Activated T-helper 1 cell treated with Interleukin-2 at 50 U/mL for 16 hours (primary cell): ENCODE measurements at places on chromosomes 1 and 21.

GRCh38 chr1:156664767-156665411 is 12.3 kb downstream of the NES start:
- no peak for DNase-seq

DNA sequence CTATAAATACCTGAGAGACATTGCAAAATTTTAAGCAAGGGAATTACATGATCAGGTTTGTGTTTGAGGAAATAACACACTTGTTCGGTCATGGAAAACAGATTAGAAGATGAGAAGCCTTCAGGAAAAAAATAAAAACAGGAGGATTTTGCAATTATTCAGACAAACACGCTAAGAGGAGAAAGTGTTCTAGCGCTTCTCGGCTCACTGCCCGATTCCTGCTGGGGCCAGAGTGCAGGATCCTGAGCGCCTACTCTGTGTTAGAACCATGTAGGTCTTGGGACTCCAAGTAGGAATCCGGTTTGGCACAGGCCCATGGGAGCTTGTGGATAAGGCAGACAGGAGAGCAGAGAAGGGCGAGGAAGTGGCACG is 8.1 kb upstream of the PRELP start:
- no peak for DNase-seq

DNA sequence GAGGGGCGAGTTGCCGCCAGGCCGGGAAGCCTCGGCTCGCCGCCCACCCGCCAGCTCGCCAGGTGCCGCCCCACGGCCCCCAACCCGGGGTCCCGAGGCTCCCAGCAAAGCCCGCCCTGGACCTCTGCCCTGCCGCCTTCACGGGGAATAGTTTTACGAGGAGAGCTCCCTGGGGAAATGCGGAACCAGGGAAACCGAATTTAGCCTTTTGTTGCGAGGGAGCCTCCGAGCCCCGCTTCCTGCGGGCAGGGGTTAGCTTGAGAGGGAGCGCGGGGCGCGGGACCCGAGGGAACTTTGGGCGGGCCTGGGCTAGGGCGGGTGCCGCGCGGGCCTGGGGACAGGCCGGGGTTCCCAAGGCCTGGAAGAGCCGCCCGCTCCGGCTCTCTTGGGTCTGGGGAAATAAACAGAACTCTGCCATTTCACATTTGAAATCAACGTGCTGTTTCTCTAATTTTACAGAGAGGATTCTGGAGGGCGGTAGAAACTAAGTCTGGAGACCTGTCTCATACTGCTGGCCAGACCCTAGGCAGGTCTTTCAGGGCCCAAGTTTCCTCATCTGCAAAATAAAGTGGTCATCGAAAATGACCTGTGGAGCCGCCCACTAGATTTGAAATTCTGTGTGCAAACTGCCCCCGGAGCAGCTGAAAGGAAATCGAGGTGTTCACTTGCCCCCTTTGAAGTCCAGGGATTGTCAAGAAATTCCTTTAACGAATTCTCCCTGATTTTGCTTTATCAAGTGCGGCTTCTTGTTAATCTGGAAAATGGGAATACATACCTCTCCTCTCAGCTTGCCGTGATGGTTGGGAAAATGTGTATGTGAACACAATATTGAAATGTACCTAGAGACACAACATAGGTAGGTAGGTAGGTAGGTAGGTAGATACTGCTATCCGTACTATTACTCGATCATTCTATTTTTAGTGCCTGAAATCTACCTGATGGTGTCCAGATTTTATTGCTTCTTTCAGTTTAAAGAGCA is 749 bp upstream of the GLUL start:
- DNase-seq: no peak

DNA sequence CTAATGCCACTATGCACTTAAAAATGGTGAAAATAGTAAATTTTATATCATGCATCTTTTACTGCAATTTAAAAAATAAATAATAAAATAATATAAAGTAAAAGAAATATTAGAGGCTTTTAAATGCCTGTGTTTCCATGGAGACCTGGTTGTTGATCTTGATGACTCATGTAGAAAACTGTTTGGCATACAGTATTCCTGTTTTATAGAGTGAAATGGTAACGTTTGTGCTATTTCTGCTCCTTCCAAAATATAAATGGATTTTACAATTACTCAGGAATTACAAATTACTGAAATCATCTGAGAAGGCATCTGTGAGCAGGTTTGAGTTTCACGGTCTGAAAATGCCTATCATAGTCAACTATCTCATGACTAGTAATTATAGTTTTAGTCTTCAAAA is 98.4 kb upstream of the USP25 start:
- no peak for DNase-seq

DNA sequence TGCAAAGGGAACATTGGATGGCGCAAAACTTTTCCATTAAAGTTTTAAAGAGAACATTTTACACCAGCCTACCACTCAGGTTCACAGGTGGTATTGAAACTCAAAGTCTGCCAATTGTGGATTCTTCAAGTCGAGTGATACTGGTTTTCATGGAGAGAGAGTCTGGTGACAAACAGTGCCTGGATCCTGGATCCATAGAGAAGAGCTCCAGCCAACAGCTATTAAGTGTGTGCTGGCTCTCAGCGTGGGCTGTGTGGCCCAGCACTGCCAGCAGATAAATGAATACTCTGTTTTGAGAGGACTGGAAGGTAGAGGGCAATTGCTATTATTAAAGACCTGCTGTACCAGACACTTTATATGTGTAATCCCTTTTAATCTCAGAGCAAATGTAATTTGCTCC is 118.9 kb upstream of the SYT6 start:
- DNase-seq: no peak

DNA sequence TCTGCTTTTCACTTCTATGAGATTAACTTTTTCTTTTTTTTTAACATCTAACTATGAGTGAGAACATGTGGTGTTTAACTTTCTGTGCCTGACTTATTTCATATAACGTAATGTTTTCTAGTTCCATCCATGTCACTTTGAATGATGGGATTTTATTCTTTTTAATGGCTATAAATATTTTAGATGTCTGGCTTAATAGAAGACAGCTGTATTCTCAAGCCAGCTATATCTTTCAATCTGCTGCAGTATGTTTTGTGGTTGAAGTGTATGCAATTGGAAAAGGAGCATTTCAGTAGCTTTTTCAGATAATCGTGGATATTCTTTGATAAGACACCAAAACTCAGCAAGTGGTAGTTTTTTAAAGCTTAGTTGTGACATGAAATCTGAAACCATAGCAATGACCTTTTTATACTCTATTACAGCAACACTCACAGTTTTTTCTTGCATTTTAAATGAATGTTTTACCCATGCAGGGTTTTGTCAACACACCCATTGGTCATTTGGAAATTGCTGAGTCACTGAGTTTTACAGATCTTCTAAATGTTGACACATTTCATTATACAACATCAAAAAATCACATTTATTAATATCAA is 5.7 kb upstream of the SVBP start:
- no peak for DNase-seq

- no peak for DNase-seq
Measured at GRCh38 chr1:53642215-53642555, 96.8 kb downstream of the GLIS1 start.

DNA sequence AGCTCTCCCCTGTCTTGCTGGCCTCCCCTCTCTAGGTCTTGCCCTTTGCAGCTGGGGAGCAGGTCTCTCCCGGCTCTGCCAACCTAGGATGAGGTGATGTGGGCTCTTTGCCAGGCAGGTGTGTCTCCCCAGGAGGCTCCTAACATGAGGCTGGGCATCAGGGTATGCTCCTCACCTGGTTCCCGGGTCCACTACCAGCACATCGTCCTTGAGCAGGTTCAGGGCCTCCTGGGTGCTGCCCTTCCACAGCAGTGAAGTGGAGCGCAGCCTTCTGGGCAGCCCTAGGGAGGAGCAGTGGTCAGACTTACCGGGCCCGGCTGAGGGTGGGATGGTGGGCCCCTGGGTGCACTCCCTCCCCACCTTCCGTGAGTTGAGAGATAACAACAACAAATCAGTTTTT is 17.5 kb downstream of the LACTBL1 start:
- DNase-seq: no peak

GRCh38 chr1:15064217-15064929 is 89.2 kb upstream of the TMEM51 start:
- no peak for DNase-seq

GRCh38 chr1:110176299-110176956 is 26.1 kb downstream of the SLC6A17 start:
- DNase-seq: no peak

GRCh38 chr1:56056438-56057287 is 522.7 kb downstream of the PLPP3 start:
- DNase-seq: no peak

DNA sequence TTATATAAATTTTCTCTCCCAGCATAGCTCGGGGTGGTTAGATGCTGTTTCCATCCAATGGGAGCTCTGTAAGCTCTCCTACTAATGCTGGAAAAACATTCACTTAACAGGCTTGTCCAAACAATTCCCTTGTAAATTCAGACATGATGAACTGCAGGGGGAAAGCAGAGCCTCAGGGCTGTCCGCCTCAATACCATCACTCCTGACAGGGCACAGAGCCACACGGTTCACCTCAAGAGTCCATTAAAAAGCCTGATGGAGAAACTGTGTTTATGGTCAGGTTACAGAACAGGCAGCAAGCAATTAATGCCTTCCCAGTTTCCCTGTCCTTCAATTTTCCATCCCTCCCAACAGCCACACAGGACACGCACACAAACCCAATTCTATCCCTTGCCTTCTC is 171.0 kb downstream of the BRINP2 start:
- no peak for DNase-seq

DNA sequence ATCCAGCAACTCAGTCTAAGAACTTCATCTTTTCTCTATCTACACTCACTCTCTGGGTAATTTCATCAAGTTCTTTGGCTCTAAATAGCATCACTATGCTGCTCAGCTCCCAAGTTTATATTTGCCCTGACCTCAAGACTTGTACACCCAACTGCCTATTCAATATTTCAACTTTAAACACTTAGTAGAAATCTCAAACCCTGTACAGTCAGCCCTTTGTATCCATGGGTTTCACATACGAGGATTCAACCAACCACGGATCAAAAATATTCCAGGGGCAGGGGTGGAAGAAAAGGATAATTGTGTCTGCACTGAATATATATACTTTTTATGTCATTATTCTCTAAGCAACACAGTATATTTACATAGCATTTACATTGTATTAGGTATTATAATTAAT is 13.9 kb downstream of the ASH1L start:
- DNase-seq: no peak

GRCh38 chr1:158185770-158186169 is 5.1 kb downstream of the CD1D start:
- DNase-seq: no peak

DNA sequence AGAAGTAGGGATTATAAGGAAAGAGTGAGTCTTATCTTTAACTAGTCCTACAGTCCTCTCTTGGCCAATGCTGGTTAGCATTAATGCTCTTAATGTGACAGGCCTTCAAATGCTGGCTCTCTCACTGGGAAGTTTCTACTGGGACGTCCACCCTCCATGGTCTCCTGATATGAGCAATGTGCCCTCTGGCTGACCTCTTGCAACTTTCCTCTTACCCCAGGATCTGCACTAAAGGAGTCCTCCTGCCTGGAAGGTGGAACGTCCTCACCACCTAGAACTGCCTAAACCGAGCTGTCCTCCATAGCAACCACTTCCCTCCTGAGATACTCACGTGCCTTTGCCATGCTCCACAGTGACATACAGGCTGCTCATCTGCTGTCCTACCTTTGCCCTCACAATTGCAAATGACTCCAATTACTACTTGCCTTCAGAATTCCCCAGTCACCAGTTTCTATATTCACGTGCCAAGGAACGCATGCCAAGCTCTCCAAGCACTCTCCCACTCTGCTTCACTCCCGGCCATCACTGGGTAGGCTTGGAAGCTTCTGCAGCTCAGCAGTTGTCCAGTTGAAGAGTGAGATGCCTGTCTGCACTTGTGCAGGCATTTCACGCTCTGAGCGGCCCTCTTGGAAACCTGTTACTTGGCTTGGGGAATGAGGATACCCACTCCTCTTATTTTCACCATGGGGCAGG is 404.7 kb downstream of the RRAGC start:
- no peak for DNase-seq

DNA sequence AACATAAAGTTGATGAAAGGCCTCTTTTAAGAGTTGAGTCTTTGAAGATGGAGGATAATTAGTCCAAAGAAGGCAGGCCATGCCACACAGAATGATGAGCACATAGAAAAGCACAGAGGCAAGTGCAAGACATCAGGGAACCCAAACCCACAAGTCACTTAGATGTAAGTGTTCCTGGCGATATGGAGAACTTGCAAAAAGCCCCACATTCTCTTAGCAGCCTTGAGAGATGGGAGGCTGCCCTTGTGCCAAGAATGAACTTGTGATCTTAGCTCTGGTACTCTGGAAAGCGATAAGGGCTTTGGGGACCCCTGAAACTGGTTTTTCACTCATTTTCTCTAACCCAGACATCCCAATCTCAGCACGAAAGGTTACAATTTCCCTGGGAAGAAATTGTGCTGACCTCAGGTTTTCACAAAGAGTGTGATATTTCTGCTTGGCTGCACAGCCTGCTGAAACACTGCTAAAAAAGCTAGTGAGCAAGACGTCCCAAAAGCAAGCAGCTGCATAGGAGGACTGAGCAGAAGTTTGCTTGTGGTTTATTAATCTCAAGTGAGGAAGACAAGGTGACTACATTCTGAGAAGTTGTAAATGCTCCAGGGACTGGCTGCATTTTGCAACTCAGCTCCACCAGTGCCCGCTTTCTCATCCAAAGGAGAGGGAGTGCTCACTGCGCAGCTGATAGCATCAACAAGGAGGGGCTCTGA is 496.9 kb upstream of the CAMK1G start:
- no peak for DNase-seq

DNA sequence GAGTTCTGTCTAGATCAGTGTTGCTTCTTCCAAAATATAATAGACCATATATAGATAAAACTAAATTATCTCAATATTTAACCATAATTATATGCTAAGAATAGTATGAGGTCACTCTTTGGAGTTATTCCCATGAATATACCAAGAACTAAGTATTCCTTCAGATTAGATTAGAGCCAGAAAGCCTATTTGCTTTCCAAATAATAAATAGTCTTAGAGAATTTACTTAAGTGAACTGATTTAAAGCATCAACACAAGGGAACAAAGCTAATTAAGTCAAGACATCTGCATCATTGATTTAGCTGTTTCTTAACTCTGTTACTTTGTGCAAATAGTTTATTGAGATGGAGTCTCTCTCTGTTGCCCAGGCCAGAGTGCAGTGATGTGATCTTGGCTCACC is 35.7 kb downstream of the FNBP1L start:
- DNase-seq: no peak

DNA sequence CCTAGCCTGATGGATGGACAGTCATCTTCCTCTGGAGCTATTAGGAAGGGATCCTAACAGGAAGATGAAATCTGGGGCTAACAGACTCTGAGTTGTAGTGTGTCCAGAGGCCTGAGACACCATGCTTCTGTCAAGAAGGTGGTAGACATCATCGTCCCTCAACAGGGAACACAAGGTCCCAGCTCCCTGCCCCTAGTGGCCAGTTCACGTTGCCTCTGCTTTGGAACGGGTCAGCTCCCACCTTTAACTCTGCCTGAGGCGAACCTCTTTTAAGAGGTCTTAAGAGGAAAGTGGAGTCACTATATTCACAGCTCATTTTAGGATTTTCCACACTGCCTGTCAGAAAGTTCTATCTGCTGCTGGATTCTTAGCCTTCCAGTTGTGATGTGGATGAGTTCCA is 28.3 kb downstream of the LRRC71 start:
- no peak for DNase-seq

DNA sequence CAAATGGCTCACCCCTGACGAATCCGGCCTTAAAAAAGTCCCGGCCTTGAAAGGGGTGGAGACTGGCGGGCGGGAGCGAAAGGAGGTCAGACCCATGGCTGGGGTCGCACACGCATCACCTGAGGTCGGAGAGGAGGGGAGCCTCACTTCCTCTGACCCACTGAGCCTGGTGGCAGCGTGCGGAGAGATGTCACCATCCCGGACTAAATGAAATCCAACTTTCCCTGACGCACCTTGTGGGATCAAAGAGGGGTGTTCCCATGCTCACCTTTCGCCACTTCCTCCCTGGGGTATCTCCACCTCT is 709 bp upstream of the SLC41A1 start:
- no peak for DNase-seq
